ENCODE measurements at places on chromosomes 1 and 21. TPM values are rescaled to one million over a fixed set of nuclear protein-coding genes. Genes with fewer than 3 reads are reported as not detected.

Gene IARS2
- 58.8 TPM for polyA plus RNA-seq

Gene AMIGO1
- 12.0 TPM for polyA plus RNA-seq

Gene ZMPSTE24
- polyA plus RNA-seq, result 32.9 TPM

Gene CYP4Z1
- not detected for polyA plus RNA-seq

Gene FRRS1
- not detected for polyA plus RNA-seq

Gene BRINP2
- polyA plus RNA-seq, result 12.9 TPM

Gene GPR37L1
- polyA plus RNA-seq, result not detected

Gene RAB25
- polyA plus RNA-seq, result 1.3 TPM

Gene KCNQ4
- polyA plus RNA-seq, result 0.86 TPM

Gene LDLRAD1
- polyA plus RNA-seq, result not detected

Gene CD1B
- not detected for polyA plus RNA-seq

Gene C1QB
- polyA plus RNA-seq, result not detected

Gene FCRLA
- not detected for polyA plus RNA-seq

Gene OR2T27
- polyA plus RNA-seq, result not detected

Gene PLEKHA6
- polyA plus RNA-seq, result 25.5 TPM

Gene TLCD4
- 1.6 TPM for polyA plus RNA-seq

Gene PDE9A
- polyA plus RNA-seq, result 29.5 TPM

Gene HPCAL4
- polyA plus RNA-seq, result 60.0 TPM

Gene PKLR
- not detected for polyA plus RNA-seq

Gene KRTAP13-2
- not detected for polyA plus RNA-seq

Gene ALPL
- polyA plus RNA-seq, result 3.4 TPM

Gene FCGR3B
- polyA plus RNA-seq, result not detected

Gene BRDT
- polyA plus RNA-seq, result not detected

Gene ADPRS
- polyA plus RNA-seq, result 71.5 TPM

Gene GCSAML
- not detected for polyA plus RNA-seq

Gene THEMIS2
- 0.26 TPM for polyA plus RNA-seq

Gene ST6GALNAC3
- 2.8 TPM for polyA plus RNA-seq

Gene SPATA46
- polyA plus RNA-seq, result not detected

Gene VSIG8
- 0.37 TPM for polyA plus RNA-seq

Gene RBP7
- not detected for polyA plus RNA-seq

Gene CGN
- 4.4 TPM for polyA plus RNA-seq
